Mesothelial cell of epicardium (in vitro differentiated cells): ENCODE measurements at places on chromosomes 6 and 20.

DNA sequence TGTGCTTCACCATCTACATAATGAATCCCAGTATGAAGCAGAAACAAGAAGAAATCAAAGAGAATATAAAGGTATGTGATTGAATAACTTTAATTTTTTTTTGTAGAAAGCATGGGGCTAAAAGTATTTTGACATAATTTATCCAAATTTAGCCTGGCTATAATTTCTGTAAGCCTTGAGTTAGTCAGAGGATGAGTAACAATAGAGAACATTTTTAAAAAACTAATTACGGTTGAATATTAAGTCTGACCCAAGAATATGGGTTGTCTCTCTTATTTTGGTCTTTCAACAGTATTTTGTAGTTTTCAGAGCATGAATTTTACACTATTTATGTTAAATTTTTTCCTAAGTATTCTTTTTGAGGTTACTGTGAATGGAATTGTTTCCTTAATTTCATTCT, 2.5 kb downstream of the GMNN start:
- no peak for DNase-seq

GRCh38 chr20:1225263-1225782, 521 bp upstream of the RAD21L1 start:
- no peak for DNase-seq

GRCh38 chr6:148563066-148563465, 183.8 kb upstream of the UST start:
- no peak for DNase-seq

DNA sequence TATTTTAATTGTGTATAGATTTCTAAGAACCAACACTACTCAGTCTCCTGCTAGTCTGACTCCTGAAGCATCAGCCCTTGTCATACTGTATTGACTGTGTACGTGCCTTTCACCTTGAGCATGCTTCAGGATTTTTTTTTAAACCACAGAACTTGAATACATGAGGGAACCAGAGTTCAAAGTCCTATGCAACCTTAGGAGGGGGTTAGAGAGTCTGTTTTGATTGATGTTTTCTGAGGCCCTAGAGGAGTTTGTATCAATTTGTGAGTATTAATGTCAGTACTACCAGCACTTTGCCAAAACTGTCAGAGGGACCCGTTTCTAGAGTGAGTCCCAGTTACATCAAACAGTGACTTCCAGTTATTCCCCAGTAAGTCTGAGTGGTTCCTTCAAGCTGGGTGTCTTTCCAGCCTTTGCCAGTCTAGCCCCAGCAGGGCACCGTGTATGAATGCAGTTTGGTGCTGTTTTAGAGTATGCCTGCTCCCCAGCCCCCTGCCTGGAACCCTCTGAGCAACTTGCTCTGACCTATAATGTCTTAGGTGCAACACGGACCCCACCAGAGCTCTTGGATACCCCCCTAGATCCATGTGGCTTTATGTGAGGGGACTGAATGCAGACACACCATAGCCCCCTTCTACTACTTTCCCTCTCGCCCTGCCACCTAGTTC, 8.5 kb downstream of the TP53INP2 start:
- no peak for DNase-seq

- no peak for DNase-seq
Observed at GRCh38 chr6:166815629-166816028, 140.7 kb downstream of the RNASET2 start.

GRCh38 chr20:15345287-15345686, 1007.9 kb upstream of the FLRT3 start:
- DNase-seq: no peak

GRCh38 chr6:166546653-166547052, 39.8 kb downstream of the RAMACL start:
- no peak for DNase-seq

GRCh38 chr6:18260448-18261106, 3.8 kb downstream of the DEK start:
- no peak for DNase-seq

DNA sequence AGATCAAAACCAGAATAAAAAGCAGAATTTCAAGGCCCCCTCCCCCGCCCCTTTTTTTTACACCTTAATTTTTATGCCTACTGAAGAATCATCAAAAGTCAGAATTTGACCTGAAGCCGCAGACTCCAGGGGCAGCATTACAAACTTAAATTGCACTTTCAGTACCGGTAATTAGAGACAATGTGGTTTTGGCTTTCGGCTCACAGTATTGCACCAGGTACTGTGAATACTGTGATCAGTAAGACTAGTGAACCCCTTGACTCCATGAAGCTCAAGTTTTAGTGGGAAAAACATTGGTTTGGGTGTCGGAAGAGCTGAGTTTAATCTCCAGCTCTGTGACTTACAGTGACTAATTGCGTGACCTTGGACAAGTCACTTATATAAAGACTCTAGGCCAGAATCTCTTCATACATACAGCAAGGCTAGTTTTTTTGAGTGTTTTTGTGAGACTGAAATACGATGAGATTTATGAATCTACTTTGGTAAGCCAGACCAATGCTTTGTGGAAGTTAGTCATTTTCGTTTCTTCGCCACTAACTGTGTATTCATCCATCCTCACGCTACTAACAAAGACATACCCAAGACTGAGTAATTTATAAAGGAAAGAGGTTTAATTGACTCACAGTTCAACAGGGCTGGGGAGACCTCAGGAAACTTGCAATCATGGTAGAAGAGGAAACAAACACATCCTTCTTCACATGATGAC, 114.7 kb downstream of the SASH1 start:
- no peak for DNase-seq

DNA sequence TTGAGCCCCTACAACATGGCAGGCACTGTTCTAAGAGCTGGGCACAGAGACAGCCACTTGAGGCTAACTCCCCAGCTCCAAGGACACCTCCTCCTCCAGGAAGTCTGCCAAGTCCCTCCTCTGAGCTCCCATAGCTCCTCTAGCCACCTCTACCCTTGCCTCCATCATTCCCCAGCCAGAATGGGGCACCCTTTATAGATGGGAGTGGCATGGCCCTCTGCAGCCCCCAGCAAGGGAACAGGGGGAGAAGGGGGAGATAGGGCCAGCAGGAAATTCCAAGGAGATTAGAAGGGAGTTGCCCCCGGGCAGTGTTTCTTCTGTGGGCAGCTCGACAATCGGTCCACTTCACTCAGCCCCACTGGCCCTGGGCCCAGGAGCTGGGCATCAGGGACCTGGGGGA, 19.7 kb upstream of the TLDC2 start:
- DNase-seq: no peak
